ENCODE measurements at places on chromosomes 4 and X.
A peak's percentile ranks its signal among the peaks of the same experiment; 100 is the strongest.

DNA sequence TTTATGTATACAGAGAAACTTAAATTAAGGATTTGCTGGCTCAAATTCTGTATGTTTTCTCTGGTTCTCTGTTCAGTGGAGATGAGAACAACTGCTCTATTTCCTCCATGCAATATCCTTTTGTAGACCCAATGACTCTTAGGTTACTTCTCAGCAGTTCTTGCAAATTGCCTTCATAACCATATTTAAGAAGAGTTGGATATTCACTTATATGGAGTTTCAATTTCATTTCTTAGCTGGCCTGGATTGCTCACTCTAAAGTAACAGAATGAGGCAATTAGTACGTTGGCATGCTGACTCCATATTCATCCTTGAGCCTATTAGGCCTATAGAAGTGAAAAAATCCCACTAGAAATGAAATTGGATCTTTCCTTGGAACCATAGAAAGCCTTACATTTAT lies 93.6 kb downstream of the DOCK11 start:
- no peak for DNase-seq

DNA sequence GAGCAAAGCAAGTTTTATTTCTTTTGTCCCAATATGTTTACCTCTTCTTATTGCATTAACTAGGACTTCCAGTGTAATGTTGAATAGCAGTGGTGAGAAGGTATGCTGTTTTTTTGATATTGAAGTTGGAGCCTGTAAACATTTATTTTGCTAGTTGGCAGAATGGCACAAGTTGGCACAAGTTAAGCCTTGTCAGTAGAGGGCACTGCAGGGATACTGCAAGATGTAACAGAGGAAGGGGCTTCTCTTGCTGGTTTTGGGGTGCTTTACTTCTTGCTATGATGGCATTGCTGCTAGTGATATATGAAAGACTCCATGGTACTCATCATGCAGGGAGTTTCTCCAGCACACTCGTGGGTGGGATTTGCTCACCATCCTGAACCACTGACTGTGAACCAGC lies 327.3 kb upstream of the ARX start:
- DNase-seq: no peak

DNA sequence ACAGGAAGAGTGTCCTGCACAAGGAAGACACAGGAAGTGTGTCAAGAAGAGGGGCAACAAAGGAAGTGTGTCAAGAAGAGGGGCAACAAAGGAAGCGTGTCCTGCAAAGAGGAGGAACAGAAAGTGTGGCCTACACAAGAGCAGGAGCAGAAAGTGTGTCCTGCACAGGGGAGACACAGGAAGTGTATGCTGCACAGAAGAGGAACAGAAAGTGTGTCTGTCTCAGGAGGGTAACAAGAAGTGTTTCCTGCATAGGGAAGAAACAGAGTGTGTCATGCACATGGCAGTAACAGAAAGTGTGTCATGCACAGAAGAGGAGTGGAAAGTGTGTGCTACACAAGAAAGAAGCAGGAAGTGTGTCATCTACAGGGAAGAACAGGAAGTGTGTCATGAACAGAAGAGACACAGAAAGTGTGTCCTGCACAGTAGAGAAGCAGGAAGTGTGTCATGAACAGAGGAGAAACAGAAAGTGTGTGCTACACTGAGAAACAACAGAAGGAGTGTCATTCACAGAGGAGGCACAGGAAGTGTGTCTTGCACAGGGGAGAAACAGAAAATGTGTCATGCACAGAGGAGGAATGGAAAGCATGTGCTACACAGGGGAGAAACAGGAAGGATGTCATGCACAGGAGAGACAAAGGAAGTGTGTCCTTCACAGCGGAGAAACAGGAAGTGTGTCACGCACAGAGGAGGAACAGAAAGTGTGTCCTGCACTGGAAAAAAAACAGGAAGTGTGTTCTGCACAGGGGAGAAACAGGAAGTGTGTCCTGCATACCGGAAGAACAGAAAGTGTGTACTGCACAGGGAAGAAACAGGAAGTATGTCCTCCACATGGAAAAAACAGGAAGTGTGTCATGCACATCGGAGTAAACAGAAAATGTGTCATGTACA lies 526.4 kb upstream of the PRKX start:
- no peak for DNase-seq

GRCh38 chr4:99966692-99967091 lies 16.6 kb upstream of the H2AZ1 start:
- no peak for DNase-seq

DNA sequence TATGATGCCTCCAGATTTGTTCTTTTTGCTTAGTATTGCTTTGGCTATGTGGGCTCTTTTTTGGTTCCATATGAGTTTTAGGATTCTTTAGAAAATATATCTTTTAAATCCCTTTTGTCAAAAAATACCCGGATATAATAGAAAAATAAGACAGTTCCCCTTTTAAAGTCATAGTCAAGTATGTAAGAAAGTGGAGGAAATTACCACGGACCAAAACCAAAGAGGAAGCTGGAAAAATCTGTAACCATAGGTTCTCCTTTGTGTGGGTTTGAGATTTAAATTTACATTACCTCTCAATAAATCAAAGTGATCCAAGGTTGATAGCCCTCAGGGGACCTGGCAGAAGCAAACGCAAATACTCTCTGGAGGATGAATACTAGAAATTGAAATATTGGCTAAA lies 58.3 kb upstream of the PACRGL start:
- no peak for DNase-seq

DNA sequence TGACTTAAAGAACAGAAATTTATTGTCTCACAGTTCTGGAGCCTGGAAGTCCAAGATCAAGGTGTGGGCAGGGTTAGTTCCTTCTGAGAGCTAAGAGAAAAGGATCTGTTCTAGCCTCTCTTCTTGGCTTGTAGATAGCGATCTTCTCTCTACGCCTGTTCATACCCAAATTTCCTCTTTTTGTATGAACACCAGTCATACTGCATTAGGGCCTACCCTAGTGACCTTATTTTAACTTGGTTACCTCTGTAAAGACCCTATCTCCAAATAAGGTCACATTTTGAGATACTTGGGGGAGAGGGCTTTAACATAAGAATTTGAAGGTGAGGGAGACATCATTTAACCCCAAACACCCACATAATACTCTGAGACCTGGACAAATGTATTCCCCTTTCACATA lies 55.6 kb upstream of the SPP1 start:
- DNase-seq: no peak

GRCh38 chrX:54950730-54951375 lies 30.2 kb downstream of the TRO start:
- no peak for DNase-seq

- no peak for DNase-seq
Observed at GRCh38 chrX:20727447-20727846, 460.7 kb upstream of the RPS6KA3 start.

DNA sequence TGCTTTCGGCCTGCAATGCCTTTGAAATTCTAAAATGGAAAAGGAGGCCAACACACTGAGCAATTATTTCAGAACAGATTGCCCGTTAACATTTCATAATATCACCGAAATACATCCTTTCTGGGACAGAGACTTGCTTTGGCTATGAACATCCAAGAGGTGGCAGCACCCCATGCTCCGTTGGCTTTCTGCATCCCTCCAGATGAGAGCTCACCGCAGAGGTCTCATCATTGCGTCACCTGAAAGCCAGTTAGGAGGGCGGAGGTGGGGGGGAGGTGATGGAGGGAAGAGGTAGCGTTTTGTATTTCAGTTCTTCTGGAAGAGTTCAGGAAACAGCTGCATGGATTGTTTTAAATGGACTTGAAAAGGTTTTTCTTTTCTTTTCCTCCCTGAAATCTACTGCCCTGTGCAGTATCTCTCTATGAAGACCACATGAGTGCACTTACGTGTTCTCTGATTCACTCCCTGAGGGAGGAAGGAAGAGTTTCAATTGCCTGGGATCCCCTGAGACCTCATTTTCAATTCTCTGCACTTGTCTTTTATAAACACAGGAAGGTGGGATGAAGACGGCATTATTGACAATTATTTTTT lies 166.8 kb upstream of the PGRMC2 start:
- peak; percentile 87 for DNase-seq

GRCh38 chr4:140707325-140707724 lies 48.9 kb downstream of the TBC1D9 start:
- DNase-seq: no peak
